ENCODE measurements at places on chromosomes 5 and 9.

- H3K27ac ChIP-seq, result peak overlapping the region; percentile 67
- peaks cover 11% of the 10 kb centered on the region for H3K4me1 ChIP-seq
- peaks cover 5% of the 10 kb centered on the region for H3K36me3 ChIP-seq
- no peak overlapping the region for H3K4me3 ChIP-seq
- H3K27me3 ChIP-seq, result no peaks in the 10 kb centered on the region
Observed at GRCh38 chr9:91273853-91274552, 87.7 kb downstream of the AUH start.

DNA sequence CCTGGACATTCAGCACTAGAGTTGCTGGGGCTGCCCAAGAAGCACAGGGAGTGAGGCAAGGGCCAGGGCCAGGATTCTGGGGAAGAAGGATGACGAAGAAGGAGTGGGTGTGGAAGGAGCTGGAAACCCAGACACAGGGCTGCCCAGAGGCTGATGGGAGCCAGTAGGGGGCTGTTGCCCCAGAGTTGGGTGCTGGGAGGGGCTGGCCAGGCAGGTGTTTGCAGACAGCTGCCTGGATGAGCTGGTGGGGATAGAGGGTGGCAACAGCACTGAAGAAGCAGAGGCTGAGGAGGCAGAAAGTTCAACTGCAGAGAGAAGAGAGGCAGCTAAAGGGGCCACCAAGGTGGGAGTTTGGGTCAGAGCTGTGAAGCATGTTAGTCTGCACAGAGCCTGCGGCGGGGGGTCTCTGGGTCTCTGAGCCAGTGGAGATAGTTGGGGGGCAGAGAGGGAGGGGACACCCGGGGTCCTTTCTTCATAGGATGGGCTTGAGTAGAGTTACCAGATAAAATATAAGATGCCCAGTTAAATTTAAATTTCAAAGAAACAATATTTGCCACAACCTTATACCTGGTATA lies 2.5 kb upstream of the AQP7 start:
- H3K36me3 ChIP-seq, result no peaks in the 10 kb centered on the region
- no peak for DNase-seq
- no peak overlapping the region for H3K27ac ChIP-seq
- H3K4me1 ChIP-seq, result no peaks in the 10 kb centered on the region
- no peak overlapping the region for H3K4me3 ChIP-seq

DNA sequence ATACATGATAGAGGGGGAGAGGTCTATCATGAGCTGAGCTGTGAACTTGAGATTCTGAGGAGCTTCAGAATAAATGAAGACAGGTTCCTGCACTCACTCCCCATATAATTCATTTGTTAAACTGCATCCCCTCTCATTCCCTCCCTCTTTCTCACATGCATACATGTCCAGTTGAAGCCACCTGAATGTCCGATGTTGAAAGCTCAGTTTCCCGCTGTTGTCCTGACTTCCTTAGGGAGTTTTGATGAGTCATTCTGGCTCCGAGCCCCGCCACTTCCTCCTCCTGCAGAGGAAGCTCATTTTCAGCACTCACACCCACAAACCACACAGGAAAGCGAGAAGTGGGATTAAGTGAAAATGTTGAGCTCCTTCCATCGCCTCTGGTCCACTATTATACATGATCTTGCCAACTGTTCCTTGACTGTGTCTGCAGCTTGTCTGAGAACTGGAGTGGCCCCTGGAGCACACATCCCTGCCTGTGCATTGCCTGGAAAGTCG lies 121.2 kb downstream of the CEMIP2 start:
- no peak overlapping the region for H3K27ac ChIP-seq
- no peak for DNase-seq
- no peak overlapping the region for H3K4me3 ChIP-seq
- peaks cover 2% of the 10 kb centered on the region for H3K36me3 ChIP-seq

- DNase-seq, result no peak
- no peaks in the 10 kb centered on the region for H3K4me1 ChIP-seq
- no peaks in the 10 kb centered on the region for H3K36me3 ChIP-seq
Observed at GRCh38 chr5:109529520-109529919, 119.7 kb upstream of the PJA2 start.

DNA sequence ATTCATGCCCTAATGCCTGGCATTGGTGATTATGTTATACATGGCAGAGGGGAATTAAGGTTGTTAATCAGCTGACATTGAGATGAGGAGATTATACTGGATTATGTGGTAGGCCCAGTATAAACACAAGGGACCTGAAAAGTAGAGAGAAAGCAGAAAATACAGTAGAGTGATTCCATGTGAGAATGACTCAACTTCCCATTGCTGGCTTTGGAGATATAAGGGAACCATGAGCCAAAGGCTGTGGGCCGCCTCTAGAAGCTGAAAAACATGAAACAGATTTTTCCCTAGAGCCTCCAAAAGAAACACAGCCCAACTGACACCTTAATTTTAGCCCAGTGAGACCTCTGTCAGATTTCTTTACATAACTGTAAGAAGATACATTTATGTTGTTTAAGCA lies 65.0 kb upstream of the CTXN3 start:
- H3K27ac ChIP-seq, result no peak overlapping the region
- H3K27me3 ChIP-seq, result peaks cover 8% of the 10 kb centered on the region
- DNase-seq, result no peak
- H3K4me1 ChIP-seq, result peaks cover 2% of the 10 kb centered on the region
- H3K4me3 ChIP-seq, result no peak overlapping the region

GRCh38 chr5:149641000-149641576 lies 59.8 kb downstream of the ARHGEF37 start:
- no peak overlapping the region for H3K27ac ChIP-seq
- H3K36me3 ChIP-seq, result no peaks in the 10 kb centered on the region
- peaks cover 2% of the 10 kb centered on the region for H3K4me1 ChIP-seq
- no peak for DNase-seq
- H3K27me3 ChIP-seq, result peaks cover 2% of the 10 kb centered on the region
- no peak overlapping the region for H3K4me3 ChIP-seq

GRCh38 chr5:171840066-171840465 lies 54.4 kb downstream of the SMIM23 start:
- DNase-seq, result no peak
- H3K36me3 ChIP-seq, result peaks cover 23% of the 10 kb centered on the region
- H3K27ac ChIP-seq, result no peak overlapping the region
- H3K4me1 ChIP-seq, result no peaks in the 10 kb centered on the region
- no peaks in the 10 kb centered on the region for H3K27me3 ChIP-seq

DNA sequence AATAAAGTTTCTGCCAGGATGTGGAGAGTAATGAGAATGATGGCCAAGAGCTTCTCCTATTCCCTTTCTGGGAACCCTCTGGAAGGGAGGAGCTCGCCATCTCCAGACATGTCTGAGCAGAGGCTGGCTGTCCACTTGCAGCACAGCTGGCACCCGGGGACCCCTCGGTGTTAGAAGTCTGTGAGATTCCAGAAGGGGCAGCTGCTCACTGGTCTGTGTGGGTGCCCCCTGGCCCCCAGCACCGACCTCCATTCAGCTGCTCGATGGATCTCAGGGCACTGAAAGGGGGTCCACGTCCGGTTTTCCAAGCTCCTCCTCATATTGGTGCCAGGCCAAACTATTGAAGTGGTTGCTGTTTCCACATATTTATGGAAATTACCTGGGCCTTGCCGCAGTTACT lies 3.6 kb upstream of the FAM163B start:
- H3K4me1 ChIP-seq, result no peaks in the 10 kb centered on the region
- DNase-seq, result no peak
- H3K27ac ChIP-seq, result no peak overlapping the region
- H3K27me3 ChIP-seq, result peaks cover 18% of the 10 kb centered on the region
- no peaks in the 10 kb centered on the region for H3K36me3 ChIP-seq
- no peak overlapping the region for H3K4me3 ChIP-seq

GRCh38 chr9:134434894-134435506 lies 108.7 kb downstream of the RXRA start:
- H3K27me3 ChIP-seq, result no peaks in the 10 kb centered on the region
- H3K4me1 ChIP-seq, result no peaks in the 10 kb centered on the region
- DNase-seq, result no peak

DNA sequence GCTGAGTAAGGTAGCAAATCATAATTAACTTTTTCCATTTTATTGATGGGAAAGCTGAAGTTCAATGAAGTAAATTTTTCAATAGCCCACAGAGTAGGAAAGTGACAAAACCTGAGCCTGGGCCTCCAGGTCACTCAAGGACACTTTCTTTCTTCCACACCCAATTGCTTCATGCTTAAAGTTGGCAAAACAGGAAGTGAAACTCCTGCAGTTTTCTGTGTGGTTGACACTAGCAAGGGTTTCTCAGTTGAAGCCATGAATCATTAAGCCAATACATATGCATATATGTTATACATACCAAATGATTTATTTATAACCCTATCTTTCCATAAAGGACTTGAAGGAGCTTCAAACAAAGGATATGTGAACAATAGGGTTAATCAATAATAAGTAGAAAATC lies 13.9 kb downstream of the TLR4 start:
- H3K4me3 ChIP-seq, result peak overlapping the region; percentile 54
- H3K36me3 ChIP-seq, result peaks cover 5% of the 10 kb centered on the region
- no peaks in the 10 kb centered on the region for H3K27me3 ChIP-seq
- peak; percentile 19 for DNase-seq

- peak overlapping the region; percentile 98 for H3K27ac ChIP-seq
- peak; percentile 33 for DNase-seq
- H3K4me1 ChIP-seq, result peaks cover 18% of the 10 kb centered on the region
- H3K27me3 ChIP-seq, result no peaks in the 10 kb centered on the region
Observed at GRCh38 chr5:131795879-131796792, 681 bp downstream of the FNIP1 start.

DNA sequence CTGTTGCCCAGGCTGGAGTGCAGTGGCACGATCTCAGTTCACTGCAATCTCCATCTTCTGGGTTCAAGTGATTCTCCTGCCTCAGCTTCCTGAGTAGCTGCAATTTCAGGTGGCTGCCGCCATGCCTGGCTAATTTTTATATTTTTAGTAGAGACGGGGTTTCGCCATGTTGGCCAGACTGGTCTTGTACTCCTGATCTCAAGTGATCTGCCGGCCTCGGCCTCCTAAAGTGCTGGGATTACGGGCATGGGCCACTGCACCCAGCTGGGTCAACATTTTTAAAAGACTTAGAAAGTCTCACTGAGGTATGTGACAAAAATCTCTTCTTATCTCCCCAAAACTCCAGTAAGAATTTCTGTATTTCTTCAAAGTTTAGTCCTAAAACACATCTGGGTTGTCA lies 211.6 kb downstream of the CTNND2 start:
- H3K27ac ChIP-seq, result no peak overlapping the region
- no peak for DNase-seq
- H3K36me3 ChIP-seq, result no peaks in the 10 kb centered on the region
- H3K27me3 ChIP-seq, result no peaks in the 10 kb centered on the region
- no peak overlapping the region for H3K4me3 ChIP-seq

GRCh38 chr5:146205499-146206202 lies 2.2 kb downstream of the RBM27 start:
- DNase-seq, result no peak
- H3K27ac ChIP-seq, result no peak overlapping the region
- H3K4me3 ChIP-seq, result no peak overlapping the region
- peaks cover 3% of the 10 kb centered on the region for H3K36me3 ChIP-seq
- H3K27me3 ChIP-seq, result no peaks in the 10 kb centered on the region
- peaks cover 8% of the 10 kb centered on the region for H3K4me1 ChIP-seq

DNA sequence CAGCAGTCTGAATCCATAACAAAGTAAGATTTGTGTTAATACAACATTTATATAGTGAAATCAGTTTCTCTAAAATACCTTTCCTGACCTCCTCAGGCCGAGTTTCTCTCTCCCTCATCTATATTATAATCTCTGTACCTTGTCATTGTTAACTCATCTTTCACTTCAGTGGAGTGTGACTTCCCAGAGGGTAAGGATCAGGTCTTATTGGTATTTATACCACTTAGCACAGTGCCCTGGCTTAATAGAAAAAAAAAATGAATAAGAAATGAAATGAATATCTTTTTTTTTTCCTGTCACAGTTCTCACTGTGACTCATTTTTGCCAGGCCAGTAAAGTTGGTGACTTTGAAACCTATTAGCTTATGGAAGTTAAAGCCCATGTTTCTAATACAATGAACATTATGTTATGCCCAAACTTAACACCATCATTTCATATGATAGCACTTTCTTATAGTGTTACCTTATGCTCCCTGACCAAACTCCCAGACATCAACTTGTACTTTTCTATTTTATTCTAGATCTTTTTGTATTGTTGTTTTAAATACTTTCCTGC lies 90.1 kb downstream of the NR3C1 start:
- H3K36me3 ChIP-seq, result peaks cover 36% of the 10 kb centered on the region
- H3K27ac ChIP-seq, result peak overlapping the region; percentile 87
- no peak for DNase-seq
- H3K4me1 ChIP-seq, result peaks cover 26% of the 10 kb centered on the region
- H3K4me3 ChIP-seq, result no peak overlapping the region

DNA sequence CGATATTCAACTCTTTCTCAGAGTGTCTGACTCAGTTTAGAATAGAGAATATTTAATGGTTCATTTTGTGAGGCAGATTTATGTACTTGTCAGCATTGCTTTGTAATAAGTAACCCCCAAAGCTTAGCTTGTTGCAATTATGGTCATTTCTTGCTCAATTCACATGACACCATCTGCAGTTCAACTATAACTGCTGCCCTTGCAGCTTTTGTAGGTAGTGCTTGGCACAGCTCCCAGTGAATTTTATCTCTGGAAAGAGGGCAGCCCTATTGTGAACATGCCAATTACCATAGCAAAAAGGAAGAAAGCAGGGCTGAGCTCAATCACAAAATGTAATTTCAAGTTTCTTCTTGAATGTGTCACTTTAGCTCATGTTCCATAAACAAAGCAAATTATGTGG lies 1587.7 kb upstream of the ACO1 start:
- H3K36me3 ChIP-seq, result no peaks in the 10 kb centered on the region
- no peaks in the 10 kb centered on the region for H3K27me3 ChIP-seq

Measured in memory B cell (primary cell).